ENCODE measurements at places on chromosomes 3 and 15. TPM values are rescaled to one million over a fixed set of nuclear protein-coding genes. Genes with fewer than 3 reads are reported as not detected.

Gene HCN4
- total RNA-seq = 0.14 TPM

GRCh38 chr15:75194397-75194796 is 7.3 kb upstream of the C15orf39 start:
- DNase-seq = no peak

- DNase-seq = no peak
Measured at GRCh38 chr3:143595456-143596077, 252.7 kb downstream of the SLC9A9 start.

Gene PAK6
- total RNA-seq = not detected

DNA sequence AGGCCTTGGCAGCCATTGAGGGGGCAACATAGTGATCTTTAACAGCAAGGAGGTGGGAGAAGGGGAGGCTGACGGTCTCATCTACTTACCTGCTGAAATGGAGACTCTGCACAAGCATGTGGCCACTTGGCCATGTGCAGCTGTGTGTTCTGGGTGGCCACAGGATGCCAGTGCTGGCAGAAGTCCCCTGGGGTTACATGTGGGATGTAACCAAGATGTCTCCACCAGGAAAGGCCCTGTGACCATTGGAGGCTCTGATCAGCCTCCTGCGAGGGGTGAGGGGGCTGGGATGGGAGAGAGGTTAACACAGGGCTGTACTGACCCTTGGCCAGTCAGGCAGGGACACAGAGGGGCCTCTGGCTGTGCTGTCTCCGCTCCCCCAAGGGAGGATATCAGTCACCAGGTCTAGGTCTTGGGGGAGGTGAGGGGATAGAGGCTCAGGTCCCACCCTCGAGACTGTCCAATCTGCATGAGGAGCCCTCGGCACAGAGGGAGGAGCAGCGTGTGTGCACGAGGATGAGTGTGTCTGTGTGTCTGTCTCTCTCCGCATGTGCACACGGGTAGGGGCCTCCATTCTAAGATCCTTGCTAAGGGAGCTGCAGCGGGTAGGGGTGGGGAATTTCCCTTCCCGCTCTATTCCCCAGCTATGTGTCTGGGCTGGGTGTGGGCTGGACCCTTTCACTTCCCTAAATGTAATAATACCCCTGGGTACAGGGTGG is 19.5 kb downstream of the PRKCD start:
- no peak for DNase-seq

- no peak for DNase-seq
Measured at GRCh38 chr3:63968612-63969350, 54.5 kb downstream of the PSMD6 start.

DNA sequence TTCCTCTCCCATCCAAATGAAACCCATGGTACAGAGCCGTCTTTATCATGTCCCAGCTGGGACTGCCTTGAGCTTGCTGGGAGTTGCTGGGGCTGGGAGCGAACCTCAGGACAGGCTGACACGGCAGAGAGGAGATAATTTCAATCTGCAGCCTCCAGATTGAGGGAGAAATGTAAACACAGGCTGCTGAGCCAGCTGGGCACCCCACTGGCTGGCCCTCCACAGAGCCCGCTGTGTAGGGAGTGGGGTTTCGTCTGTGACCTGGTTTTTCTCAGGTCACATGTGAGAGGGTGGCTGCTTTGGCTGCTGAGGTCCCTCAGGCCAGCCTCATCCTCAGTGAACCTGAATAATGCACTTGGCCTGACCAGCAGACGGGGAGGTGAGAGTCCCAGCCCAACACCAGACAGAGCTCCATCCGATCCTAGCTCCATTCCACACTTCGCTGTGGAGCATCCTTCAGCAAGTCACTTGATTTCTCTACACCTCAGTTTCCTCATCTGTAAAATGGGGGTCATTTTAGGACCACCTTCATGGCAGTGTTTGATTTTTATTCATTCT is 121.6 kb upstream of the MRPS22 start:
- DNase-seq = no peak

- DNase-seq = no peak
Measured at GRCh38 chr3:56788521-56788920, 13.2 kb downstream of the ARHGEF3 start.

DNA sequence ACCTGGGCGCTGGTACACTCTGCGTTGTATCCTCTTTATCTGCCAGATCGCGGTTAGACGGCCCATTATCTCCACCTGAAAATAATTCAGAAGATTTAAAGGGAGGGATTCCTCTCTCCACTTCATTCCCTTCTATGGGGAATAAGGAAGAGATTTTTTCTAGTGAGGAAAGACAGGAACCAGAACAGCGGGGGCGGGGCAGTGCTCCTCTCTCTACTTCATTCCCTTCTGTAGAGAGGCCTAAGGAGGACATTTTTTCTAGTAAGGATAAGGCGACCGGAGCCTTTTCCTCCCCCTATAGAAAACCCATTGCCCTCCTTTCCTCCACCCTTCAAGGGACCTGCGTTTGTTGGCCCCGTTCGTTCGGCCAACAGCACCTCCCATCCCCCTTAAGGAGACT is 8.3 kb upstream of the LIPH start:
- DNase-seq = no peak

- no peak for DNase-seq
Measured at GRCh38 chr15:80578871-80579270, 116.2 kb upstream of the ABHD17C start.

DNA sequence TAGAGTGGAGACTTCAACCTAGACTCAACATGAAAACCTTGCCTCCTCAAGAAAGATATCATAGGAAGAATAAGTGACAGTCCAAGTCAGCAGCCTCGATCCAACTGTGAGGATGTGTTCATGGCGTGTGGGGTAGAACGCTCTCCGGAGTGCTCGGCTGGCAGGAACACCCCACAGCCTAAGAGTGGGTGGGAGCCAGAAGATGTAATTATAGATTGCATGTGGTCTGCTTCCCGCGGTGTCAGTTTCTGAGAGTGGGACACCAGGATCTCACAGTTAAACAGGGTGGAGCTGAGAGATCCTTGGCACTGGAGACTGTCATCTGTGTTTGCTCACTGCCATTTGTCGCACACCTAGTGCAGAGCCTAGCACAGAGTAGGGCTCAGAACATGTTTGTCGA is 158.0 kb downstream of the CTNNB1 start:
- DNase-seq = no peak

Gene HACD3
- 122 TPM for total RNA-seq

Gene GOLGA8Q
- total RNA-seq = 2.3 TPM

GRCh38 chr3:129593595-129594339 is 12.7 kb downstream of the PLXND1 start:
- DNase-seq = no peak

Gene RAD18
- total RNA-seq = 3.9 TPM

Gene NRG4
- 3.3 TPM for total RNA-seq

GRCh38 chr15:36755341-36756000 is 176.0 kb downstream of the CDIN1 start:
- no peak for DNase-seq

DNA sequence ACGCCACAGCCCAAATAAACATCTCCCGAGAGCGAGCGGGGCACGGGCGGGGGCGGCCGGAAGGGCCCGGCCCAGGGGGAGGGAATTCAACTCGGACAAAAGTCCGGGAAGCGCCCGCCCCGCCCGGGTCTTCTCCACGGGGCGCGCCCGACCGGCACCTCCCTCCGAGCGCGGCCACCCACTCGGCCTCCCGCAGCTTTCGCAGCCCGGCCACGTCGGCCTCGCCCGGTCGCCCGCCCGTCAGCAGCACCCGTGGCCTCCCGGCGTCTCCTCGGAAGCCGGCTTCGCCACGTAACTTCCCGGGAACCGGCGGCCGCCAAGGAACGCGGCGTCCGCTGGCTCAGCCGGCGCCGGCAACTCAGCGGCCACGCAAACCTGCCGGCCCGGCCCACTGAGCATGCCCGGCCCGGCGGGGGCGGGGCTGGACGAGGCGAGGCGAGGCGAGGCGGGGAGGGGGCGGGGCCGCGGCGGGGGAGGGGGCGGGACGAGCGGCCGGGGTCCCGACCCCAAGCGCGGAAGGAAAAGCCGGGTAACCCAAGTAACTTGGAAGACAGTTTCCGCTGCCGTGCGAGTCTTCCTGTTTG is at the start of gene TJP1:
Gene TJP1 (minus strand): TSS at position 369 of the 584 bp plus-strand sequence. CDS start 440 bp downstream, outside the sequence.
- peak; percentile 78 for DNase-seq

DNA sequence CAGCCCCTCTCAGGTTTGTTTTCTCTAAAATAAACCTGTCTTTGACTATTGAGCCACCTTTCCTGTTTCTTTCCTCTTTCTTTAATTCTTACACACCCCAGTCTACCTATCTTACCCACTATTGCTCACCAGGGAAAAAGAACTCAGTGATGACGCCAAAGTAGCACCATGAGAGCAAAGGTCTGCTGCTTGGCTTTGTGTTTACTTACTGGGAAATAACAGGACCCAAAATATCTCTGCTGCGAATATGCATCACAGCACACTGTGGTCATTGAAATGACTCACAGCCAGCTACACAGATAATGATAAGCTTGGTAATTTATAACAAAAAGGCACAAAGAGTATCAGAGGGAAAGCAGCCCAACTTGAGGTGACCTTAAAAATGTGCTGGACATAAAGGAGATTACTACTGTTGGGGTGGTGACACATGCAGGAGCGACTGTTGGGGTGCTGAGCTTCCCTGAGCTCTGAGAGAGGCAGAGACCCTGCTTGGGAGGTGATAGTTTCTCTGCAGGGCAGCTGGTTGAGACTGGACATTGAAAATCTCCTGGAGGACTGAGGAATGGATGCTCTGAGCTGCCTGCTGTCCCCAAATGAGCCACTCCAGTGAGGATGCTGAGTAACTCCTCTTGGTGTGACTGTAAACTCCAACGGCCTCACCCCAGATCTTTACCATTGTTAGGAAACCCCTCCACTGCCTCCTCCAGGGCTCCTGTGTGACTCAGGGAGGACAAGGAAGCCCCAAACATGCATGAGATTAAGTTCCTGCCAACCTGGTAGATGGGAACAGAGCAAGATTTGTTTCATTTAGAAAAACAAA is 14.5 kb downstream of the EFCAB12 start:
- peak; percentile 76 for DNase-seq

DNA sequence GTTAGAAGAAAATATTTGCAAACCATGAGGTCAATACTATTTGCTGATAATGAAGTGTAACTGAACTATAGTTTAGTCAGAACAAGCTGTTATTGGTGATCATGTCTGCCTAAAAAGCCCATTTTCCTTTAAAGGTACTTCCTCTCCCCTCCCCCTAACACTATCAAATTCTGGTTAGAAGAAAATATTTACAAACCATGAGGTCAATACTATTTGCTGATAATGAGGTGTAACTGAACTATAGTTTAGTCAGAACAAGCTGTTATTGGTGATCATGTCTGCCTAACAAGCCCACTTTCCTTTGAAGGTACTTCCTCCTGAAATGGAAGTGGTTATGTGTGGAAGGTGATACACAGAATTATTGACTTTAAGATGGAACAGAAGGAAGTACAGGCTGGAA is 46.9 kb downstream of the PROS1 start:
- DNase-seq = no peak

Gene CFAP20DC
- total RNA-seq = 8.3 TPM

Gene AHSG
- total RNA-seq = not detected

Gene ONECUT1
- not detected for total RNA-seq

DNA sequence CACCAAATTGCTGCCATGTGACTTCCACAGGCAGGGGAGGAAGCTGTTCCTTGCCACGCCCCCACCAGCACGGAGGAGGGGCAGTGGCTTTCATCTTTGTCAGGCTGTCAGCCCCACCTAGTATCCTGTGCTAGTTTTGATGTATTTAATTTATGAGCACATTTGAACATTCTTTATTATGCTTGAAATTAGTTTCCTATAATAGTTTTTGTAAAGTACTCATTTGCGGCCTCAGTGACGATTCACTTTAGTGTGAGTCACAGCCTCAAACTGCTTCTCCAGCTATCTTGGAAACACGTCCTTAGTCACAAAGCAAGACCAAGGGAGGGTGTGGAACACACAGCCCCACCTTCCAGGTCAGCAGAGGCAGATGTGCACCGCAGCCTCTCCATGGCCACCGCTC is 239.9 kb upstream of the ATP10A start:
- peak; percentile 37 for DNase-seq

- no peak for DNase-seq
Measured at GRCh38 chr15:28068930-28069329, 30.2 kb downstream of the OCA2 start.

- DNase-seq = no peak
Measured at GRCh38 chr3:121252676-121253075, 293.1 kb downstream of the POLQ start.

- no peak for DNase-seq
Measured at GRCh38 chr3:169515132-169515531, 148.4 kb downstream of the MECOM start.

Gene GOLGA8J
- total RNA-seq = not detected

GRCh38 chr3:37660782-37661181 is 200.9 kb upstream of the CTDSPL start:
- no peak for DNase-seq

DNA sequence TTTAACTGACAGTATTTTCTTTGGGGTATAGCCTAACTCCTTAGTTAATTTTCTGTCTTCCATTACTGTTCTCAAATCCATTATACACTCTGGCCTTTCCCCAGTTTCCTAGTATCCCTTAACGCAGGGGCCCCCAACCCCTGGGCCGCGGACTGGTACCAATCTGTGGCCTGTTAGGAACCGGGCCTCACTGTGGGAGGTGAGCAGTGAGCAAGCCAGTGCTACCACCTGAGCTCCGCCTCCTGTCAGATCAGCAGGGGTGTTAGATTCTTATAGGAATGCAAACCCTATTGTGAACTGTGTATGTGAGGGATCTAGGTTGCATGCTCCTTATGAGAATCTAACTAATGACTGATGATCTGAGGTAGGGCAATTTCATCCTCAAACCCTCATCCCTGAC is 75.1 kb downstream of the DOCK3 start:
- no peak for DNase-seq

GRCh38 chr3:1262246-1262645 is 169.4 kb downstream of the CNTN6 start:
- no peak for DNase-seq

Gene SGO1
- 9.4 TPM for total RNA-seq

DNA sequence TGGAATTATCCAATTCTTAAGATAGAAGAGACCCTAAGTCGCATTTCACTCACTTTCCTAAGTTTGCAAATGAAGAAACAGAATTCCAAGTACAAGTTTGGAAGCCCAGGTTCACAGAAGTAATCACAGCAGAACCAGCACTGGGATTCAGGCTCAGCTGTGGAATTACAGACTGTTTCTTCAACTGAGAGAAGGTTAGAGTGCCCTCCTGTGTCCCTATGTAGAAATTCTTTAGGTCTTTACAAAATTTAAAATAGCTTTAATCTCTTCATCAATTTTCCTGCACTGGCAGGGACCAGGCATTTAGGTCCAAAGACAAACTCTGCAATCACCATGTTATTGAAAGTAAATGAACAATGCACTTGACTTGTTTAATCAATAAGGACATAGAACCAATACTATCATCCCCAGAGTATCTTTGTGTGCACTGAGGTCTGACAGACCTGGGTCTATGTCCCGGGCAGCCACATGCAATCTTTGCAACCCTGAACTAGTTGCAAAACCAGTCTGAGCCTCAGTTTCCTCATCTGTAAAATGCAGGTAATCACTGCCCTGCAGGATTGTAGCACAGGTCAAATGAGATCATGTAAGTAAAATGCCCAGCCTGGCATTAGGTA is 96.3 kb upstream of the ZBED2 start:
- peak; percentile 29 for DNase-seq
